Colonic mucosa (tissue), 4 donors: ENCODE measurements at places on chromosomes 1 and 21.

DNA sequence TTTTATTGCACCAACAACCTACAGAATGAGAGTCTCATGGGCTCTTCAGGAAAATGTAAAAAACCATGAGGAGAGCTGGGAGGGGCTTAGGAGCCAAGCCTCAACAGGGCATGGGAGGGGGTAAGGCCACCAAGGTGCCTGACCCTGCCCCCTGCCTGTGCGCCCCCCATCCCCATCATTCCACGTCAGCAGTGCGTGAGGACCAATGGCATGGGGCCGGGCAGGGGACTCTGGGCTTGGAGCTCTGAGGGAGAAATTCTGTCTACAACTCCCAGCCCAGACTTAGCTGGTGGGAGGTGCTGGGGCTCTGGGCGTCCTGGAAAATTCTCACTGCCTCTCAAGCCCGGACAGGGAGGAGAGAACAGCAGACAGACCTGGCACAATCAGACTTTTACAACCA lies 5.2 kb upstream of the CAMK2N1 start:
- DNase-seq = no peak

GRCh38 chr1:26012864-26013263 lies 8.7 kb upstream of the EXTL1 start:
- no peak for DNase-seq

- DNase-seq = no peak
These were observed 2.1 kb downstream of the GNG12 start for GRCh38 chr1:67830928-67831830.

GRCh38 chr1:21117597-21118001 lies 59.1 kb downstream of the EIF4G3 start:
- DNase-seq = no peak

GRCh38 chr1:22646384-22646783 lies 3.0 kb downstream of the C1QC start:
- no peak for DNase-seq

- DNase-seq = peak; percentile 72
These were observed 40.6 kb upstream of the MARK1 start for GRCh38 chr1:220487297-220487820.

- no peak for DNase-seq
These were observed 21.3 kb upstream of the VANGL1 start for GRCh38 chr1:115620453-115620852.

- DNase-seq = no peak
These were observed 171.4 kb upstream of the SNX7 start for GRCh38 chr1:98490099-98490498.

DNA sequence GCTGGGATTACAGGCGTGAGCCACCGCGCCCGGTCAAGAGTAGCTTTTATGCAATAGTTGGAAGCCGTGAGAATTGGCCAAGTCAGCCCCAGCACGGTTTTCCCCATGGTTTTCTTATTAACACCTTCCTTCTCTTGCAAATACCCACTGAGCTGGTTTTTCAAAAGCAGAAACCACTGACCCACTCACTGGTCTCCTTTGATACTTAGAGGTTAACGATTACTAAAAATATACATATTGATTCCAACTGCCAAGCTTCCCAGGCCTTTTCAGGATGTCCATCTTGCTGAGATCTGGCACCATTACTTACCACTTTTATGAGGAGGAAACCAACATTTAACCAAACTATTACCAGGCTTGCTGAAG lies 25.9 kb upstream of the TARDBP start:
- no peak for DNase-seq

DNA sequence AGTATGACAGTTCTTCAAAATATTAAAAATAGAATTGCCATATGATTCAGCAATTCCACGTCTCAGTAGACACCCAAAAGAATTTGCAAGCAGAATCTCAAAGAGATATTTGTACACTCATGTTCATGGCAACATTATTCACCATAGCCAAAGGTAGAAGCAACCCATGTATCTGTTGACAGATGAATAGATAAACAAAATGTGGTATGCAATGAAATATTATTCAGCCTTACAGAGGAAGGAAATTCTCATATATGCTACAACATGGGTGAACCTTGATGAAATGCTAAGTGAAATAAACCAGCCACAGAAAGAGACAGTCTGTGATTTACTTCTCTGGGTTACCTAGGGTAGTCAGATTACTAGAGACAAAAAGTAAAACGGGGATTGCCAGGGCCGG lies 47.0 kb downstream of the NAV1 start:
- DNase-seq = no peak

- no peak for DNase-seq
These were observed 85.7 kb upstream of the CD34 start for GRCh38 chr1:207996636-207997035.

GRCh38 chr1:53704804-53705445 lies 34.0 kb downstream of the GLIS1 start:
- DNase-seq = no peak

GRCh38 chr1:150567717-150568593 lies 11.5 kb downstream of the MCL1 start:
- DNase-seq = peak; percentile 83

DNA sequence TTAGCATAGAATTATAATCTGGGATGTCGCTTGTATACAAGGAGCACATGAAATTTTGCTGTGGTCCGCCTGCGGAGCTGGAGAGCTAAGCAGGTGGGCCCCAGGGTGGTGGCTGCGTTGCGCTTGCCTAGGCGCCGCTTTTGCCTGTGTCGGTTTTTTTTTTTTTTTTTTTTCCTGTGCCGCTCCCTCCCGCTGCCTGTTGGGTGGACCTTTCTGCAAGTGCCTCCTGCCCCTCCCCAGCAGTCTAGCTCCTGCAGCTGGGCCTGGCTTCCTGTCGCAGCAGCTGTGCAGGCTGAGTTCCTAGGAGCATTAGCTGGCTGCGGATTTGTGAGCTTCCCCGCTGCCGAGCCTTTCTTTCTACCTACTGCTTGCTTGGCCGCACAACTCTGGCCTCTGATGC lies 20.6 kb downstream of the PYHIN1 start:
- DNase-seq = peak; percentile 23

- DNase-seq = no peak
These were observed 136.3 kb downstream of the DUSP10 start for GRCh38 chr1:221605569-221605968.

DNA sequence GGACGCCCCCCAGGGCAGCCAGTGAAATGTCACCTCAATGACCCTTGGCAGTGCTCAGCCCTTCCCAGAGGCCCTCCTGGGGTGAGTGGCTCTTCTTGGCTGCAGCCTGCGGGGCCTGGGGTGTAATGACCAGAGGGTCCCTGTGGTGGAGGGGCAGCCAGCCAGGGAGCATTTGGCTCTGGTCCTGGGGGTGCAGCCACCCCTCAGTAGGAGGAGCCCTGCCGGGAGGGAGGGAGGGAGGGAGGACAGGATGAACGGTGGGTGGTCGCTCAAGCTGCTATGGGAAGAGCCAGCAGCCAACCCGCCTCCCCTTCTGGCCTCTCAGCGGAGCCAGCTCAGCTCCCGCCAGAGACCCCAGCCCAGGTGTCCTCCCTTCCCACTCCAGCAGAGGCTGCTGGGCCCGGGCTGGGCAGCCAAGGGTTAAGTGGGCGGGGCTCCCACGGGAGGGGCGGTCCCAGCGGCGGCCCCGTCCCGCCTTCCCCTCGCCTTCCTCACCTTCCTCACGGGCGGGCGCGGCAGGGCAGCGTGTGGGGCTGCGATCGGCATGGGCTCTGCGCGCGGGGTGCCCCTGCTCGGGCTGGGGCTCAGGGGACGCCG lies 9.0 kb upstream of the PLCH2 start:
- peak; percentile 26 for DNase-seq

DNA sequence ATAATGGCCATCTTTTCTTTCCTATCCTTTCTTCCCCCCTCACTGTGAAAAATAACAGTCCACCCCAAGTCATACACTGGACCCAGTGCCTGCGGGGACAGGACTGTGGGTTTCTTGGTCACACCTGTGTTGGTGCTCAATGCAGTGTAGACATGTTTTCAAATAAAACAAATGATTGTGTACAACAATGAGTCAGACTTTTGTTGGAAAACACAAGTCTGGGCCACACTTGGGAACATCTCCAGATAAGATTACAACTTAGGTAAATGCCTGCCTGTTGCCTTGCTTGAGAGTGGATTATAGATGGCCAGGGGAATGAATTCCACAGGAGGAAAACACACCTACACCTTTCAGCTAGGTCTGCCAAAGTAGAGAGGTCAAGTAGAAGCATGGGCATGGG lies 34.1 kb downstream of the PDPN start:
- DNase-seq = no peak

DNA sequence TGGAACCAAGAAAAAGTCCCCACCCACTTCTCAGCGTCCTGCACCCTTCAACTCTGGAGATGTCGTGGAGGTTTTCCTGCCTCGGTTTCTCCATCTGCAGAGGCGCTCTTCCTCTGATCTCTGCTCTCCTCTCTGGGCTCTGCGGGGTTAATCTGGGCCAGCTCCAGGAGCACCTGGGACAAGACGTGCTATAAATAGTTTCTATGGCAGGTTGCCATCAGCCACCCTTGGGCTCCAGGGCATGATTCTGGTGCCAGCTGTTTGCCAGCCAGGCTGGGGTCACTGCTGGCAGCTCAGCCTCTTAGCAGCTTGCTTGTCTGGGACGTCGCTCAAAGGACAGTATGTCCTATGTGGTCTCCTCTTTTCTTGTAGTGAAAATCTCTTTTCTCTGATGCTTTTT lies 137.1 kb downstream of the ACTL8 start:
- no peak for DNase-seq

DNA sequence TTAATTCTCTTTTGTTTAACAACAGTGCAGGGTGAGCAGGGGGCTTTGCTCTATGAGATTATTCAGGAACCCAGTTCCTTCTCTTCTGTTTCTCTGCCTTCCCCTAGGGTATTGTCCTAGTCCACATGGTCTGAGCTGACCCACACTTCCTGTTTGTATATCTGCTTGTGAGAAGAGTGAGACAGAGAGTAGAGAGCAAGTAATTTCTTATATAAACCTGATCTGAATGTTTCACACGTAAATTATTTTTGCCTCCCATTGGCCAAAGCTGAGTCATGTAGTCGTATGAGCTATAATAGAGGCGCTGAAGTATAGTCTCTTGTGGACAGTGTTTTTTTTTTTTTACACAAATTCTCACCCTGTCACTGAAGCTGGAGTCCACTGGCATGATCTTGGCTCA lies 134.2 kb upstream of the SERTAD4 start:
- DNase-seq = no peak

GRCh38 chr1:203186446-203187303 lies at the start of gene CHI3L1:
CHI3L1 (minus strand) TSS chr1:203186704; CDS start chr1:203186623, 81 bp downstream.
- DNase-seq = no peak

DNA sequence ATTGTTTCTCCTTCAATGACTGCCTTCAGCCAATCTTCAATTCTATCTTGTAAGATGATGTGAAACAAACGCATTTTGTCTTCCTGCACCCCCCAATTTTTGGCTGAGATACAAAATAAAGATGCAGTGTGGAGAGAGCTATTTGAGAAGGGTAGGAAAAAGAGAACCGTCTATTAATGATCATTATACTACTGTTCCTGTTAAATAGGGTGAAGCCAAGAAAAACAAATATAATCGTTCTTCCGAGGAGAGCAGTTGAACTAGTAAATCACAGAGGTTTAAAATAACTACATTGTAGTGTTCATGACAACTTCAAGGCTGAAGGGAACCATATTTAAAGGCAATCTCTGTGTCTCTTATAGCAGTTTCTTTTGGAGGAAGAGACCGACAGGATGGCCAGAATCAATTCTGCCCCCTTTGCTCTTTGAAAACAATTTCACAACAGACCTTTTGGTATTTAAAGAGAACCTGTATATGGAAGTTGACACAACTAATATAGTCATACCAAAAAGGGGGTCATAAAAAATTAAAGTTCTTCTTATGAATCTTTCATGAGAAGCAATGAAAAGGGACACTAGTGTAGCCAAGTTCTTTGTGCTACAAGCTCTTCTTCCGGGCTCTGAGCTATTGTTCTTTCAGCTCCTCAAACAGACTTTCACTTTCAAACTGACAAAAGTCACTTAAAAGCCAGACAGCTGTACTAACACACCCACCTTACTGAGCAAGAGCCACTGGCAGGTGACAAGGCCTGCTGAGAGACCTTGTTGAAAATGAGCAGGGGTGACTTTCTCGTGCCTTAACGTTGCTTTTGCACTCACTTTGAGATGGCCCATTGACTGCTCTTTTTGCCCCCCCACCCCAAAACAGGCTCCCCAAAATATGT lies 30.9 kb downstream of the PROX1 start:
- DNase-seq = no peak

- DNase-seq = no peak
These were observed 43.5 kb downstream of the LGR6 start for GRCh38 chr1:202237052-202237451.

DNA sequence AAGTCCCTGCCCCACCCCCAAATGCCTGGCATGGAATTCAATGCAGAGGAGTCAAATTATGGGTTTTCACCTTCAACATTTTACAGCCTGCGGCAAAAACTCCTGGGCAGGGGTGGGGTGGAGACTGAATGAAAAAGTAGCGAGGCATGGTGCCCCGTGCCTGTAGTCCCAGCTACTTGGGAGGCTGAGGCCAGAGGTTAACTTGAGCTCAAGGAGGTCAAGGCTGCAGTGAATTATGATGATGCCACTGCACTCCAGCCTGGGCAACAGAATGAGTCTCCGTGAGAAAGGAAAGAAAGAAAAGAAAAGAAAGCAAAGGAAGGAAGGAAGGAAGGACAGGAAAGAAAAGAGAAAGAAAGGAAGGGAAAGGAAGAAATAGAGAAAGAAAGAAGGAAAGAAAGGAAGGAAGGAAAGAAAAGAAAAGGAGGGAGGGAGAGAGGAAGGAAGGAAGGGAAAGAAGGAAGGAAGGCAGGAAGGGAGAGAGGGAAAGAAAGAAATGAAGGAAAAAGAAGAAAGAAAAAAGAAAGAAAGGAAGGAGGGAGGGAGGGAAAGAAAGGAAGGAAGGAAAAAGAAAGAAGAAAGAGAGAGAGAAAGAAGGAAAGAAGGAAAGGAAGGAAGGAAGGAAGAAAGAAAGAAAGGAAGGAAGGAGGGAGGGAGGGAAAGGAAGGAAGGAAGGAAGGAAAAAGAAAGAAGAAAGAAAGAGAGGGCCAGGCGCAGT lies 11.1 kb downstream of the LEMD1 start:
- no peak for DNase-seq

DNA sequence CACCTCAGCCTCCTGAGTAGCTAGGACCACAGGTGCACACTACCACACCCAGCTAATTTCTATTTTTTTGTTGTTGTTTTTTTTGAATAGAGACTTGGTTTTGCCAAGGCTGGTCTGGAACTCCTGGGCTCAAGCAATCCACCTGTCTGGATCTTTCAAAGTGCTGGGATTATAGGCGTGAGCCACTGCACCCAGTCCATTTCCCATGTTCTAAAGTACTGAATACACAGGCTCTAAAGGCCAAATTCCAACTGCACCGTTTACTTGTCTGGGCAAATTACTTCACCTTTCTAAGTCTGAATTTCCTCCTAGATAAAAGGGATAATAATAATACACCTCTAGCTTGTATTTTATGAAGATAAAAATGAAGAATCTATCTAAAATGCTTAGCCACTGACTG lies 39.6 kb downstream of the FRRS1 start:
- DNase-seq = no peak

DNA sequence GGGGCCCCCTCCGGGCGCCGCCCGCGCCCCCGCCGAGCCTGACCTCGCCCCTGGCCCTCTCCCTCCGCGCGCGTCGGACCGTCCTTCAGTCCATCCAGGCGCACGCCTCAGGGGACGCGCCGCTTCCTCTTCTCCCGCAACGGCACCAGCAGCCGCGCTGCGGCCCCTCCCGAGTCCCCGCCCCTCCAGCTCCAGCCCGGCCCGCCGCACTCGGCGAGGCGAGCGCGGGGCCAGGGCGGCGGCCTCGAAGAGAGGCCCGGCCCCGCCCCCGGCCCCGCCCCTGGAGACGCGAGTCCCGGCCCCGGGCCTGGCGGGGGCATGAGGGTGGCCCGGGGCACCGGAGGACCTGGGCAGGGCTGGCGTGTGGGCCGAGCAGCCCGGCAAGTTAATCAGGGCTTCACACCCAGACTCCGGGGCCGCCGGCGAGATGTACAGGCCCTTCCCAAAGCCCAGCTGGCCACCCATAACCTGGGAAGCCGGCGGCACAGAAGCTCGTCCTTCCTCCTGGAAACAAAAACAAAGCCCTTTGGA lies at the start of gene IGSF3:
IGSF3 (minus strand) TSS at position 159 of the 531 bp plus-strand sequence. CDS start 1,407 bp downstream, outside the sequence.
- peak; percentile 86 for DNase-seq
